ENCODE measurements at places on chromosomes 7 and 10. TPM values are rescaled to one million over a fixed set of nuclear protein-coding genes. Genes with fewer than 3 reads are reported as not detected.

The ANLN gene
- total RNA-seq = 271 TPM

The SLC37A3 gene
- total RNA-seq = 81.3 TPM

The WDR86 gene
- total RNA-seq = 13.7 TPM

The TAS2R5 gene
- 2.6 TPM for total RNA-seq

The CFAP46 gene
- total RNA-seq = under 0.01 TPM

The FAM24B gene
- 2.6 TPM for total RNA-seq

The PRPS1L1 gene
- not detected for total RNA-seq

The MSRB2 gene
- 9.0 TPM for total RNA-seq

The PON1 gene
- total RNA-seq = not detected
